ENCODE measurements at places on chromosomes 3 and 15.

GRCh38 chr3:29168696-29169095 is 112.2 kb upstream of the RBMS3 start:
- no peak for DNase-seq

- DNase-seq: no peak
Measured at GRCh38 chr3:18389108-18389733, 35.9 kb downstream of the SATB1 start.

DNA sequence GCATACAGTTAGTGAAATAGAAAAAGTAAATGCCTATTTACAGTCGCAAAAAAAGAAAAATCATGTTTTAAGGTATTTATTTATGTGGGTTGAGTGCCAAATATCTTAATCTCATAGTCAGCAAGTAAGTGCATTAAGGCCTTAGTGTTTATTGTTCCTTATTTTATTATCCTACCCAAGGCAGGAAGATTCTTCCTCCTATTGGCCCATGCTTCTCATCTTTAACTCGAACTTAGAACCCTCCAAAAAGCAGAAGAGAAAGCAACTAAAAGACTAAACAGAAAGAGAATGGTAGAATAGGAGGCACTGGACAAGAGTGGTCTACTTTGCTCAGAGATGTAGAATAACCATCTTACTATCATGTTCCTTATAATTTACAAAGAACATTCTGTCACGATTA is 7.5 kb downstream of the RFX7 start:
- DNase-seq: no peak

DNA sequence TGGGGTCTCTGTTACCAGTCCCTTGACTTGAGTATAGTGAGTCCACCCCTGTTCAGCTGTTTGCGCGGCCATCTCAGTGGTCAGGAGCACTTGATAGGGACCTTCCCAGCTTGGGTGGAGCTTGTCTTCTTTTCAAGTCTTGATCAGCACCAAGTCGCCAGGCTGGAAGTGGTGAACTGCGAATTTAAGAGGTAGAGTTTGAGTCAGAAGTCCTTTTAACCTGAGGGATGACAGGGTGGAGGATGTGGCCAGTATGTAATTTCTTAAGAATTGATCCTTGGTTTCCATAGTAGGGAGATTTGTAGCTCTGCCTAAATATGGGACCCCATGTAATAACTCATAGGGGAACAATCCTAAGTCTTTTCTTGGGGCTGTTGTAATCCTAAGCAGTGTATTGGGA is 86.3 kb upstream of the XCR1 start:
- DNase-seq: no peak

DNA sequence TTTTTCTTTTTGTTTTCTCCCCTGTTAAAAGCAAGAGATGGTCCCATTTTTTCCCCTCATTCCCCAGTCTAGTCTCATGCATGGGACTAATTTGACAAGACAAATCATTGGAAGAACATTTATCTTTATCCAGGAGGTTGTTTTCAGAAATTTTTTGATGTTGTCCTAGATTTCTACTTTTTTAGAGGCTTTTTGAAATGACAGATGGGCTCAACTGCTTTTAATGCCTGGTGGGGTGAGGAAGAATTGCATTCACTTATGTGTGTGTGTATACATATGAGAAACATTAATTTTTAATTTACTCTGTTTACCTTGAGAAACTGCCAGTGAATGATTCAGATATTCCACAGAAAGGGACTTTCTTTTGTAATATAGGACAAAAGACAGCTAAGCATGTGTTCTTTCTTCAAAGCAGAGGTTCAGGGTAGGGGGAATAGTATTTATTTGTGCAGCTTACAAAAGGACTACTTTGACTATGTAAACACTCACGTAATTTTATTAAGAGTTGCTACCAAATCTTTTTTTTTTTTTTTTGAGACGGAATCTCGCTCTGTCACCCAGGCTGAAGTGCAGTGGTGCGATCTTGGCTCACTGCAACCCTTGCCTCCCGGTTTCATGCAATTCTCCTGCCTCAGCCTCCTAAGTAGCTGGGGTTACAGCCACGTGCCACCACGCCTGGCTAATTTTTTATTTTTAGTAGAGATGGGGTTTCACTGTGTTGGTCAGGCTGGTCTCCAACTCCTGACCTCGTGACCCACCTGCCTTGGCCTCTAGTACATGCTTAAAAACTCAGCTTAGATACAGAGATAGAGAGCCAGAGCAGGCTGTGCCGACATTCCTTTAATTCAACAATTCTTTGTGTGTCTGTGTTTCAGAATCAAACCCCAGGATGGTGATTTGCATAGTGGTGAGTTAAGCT is 130.1 kb upstream of the RARB start:
- no peak for DNase-seq

GRCh38 chr3:30162579-30162978 is 443.8 kb upstream of the TGFBR2 start:
- no peak for DNase-seq

DNA sequence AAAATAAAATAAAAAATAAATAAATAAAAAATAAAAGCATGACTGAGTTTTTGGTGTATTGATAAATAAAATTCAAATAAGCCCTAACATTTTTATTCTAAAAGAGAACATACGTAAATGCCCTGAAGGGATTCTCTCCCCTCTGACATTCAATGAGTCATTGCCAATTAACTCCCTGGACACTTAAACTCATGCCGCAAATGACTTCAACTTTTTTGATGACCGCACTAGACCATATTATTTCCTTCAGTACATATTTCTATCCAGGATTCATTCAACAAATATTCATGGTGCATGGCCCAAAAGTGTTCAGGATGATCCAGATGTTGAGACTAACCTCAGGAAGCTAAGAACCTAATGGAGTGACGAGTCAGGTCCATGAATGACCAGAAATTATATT is 195.9 kb upstream of the LRRN1 start:
- DNase-seq: no peak

GRCh38 chr15:90580946-90581345 is 51.2 kb downstream of the CRTC3 start:
- DNase-seq: no peak

- no peak for DNase-seq
Measured at GRCh38 chr3:119025171-119025795, 9.4 kb downstream of the IGSF11 start.

DNA sequence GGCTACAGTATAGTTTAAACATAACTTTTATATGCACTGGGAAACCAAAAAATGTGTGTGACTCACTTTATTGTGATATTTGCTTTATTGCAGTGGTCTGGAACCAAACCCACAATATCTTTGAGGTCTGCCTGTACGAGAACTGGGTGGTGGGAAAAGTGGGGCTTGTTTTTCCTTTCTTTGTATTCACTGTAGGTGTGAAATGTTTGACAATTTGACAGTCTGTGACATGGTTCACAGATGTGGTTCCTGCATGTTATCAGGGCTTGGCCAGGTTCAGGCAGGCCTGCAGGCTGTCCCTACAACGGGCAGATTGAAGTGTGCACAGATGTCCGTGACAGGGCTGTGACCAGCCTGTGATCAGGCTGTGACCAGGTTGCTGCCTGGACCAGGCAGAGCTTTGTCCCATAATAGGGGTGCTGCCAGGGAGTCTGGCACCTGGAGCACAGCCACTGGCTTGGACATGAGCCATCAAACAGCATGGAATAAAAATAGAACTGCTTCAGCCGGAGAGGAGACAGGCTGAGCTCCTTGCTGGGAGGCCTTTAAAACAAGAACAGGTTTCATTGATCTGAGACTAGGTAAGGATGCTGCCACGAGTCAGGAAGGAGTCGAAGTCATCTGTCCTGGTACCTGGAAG is 61.0 kb downstream of the KLF13 start:
- DNase-seq: no peak
